ENCODE measurements at places on chromosomes 16 and 17. TPM values are rescaled to one million over a fixed set of nuclear protein-coding genes. Genes with fewer than 3 reads are reported as not detected.

DNA sequence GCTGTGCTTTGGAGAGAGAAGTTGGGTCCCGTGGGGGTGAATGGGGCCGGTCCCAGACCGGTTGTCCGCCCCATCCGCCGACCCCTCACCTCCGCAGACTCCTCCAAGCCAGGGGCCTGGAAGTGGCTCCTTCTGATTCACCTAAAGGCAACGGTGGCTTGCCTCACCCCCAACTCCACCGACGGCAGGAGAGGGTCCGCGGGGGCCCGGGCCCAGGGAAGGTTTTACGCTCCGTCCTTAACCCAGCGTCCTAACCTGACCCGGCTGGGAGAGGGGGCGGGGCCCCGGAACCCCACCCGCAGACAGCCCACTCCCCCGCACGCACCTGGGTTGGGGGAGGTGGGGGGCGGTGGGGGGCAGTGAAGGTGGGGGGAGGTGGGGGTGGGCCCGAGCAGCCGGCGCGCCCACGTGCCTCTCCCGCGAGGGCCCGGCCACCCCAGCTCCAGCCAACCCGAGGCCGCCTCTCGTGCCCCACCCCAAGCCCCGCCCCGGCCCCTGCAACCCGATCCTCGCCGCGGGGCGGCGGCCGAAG lies 12.7 kb upstream of the CD300A start:
- DNase-seq, result no peak

PRRT2 gene
- 5.2 TPM for total RNA-seq

GRCh38 chr17:78316867-78317789 lies 42.7 kb downstream of the SOCS3 start:
- DNase-seq, result no peak

STAC2 gene
- 0.35 TPM for total RNA-seq

CCL5 gene
- total RNA-seq, result not detected

- DNase-seq, result peak; percentile 69
Observed at GRCh38 chr16:3584412-3584811, 7.2 kb upstream of the NLRC3 start.

DNA sequence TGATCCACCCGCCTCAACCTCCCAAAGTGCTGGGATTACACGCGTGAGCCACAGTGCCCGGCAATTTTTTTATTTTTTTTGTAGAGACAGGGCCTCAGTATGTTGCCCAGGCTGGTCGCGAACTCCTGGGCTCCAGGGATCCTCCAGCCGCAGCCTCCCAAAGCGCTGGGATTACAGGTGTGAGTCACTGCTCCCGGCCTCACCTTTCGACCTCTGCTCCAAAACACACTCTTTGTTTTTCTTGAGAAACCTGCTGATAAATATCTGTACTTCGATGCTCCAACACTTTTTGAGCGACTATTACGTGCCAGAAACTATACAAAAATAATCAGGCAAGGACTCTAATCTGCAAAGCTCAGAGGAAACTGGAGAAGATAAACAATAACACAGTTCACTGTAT lies 1.0 kb downstream of the MED1 start:
- peak; percentile 29 for DNase-seq

DNA sequence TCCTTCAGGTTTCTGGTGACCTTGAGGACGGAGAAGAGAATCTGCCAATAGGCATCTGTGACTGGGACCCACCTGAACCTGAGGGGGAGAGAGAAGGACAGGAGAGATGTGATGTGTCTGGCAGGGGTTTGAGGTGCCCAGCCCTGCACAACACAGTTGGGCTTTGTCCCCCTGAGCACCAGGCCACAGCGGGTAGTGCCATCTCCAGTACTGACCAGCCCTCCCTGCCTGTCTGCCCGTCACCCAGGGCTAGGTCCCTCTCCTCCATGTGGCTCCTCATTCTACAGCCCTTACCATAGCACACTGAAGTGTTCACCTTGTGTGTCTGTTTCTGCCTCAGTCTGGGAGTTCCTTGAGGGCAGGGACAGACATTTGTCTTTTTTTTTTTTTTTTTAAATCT lies 30.8 kb downstream of the NLRP1 start:
- DNase-seq, result no peak

DNA sequence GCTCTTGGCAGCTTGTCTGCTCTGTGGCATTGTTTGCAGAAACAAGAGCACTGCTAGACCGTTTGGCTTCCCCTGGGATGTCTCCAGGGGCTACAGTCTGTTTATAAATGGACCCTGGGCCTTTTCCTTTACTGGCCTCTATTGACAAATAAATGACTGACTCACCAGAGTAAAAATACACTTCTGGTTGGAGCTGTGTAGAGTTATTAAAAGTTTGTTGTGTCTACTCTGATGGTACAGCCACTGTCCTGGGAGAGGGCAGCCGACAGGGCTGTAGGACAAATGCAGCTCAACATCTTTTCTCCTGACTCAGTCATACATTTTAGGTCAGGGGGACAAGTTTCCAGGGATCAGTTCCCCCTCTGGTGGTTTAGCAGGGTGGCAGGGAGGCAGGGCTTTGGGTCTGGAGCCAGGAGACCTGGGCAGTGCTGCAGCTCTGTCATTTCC lies 30.0 kb downstream of the FOXL1 start:
- DNase-seq, result no peak

GRCh38 chr16:86087896-86088230 lies 188.9 kb downstream of the IRF8 start:
- DNase-seq, result peak; percentile 46

HAS3 gene
- 1.4 TPM for total RNA-seq

TEX14 gene
- total RNA-seq, result 0.08 TPM

- DNase-seq, result no peak
Observed at GRCh38 chr16:12311877-12312276, 335.3 kb downstream of the SNX29 start.

ADAMTS18 gene
- total RNA-seq, result not detected
